ENCODE measurements at places on chromosomes 16 and 17.

DNA sequence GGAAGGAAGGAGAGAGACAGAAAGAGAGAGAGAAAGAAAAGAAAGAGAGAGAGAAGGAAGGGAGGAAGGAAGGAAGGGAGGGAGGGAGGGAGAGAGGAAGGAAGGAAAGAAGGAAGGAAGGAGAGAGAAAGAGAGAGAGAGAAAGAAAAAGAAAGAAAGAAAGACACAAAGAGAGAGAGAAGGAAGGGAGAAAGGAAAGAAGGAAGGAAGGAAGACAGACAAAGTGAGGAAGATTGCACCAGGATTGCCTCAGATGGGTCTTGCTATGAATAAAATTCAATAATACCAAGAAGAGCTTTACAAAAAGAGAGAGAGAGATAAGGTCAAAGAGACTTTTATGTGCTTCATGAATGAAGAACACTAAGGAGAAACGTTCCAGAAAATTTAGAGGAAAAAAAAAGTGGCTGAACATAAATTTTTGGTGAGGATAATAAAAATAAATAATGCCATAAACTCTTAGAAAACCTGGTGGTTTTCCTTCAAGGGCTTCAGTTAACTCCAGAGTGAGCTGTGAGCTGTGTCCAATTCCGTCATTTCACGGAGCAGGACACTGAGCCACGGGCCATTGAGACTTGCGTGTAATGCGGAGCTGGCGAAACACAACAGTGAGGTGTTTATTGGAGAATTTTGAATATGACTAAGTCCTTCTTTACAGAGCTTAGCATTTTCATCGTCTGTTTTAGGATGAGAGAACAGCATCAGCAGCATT lies 72.7 kb upstream of the TNRC6C start:
- DNase-seq: no peak

- no peak for DNase-seq
Observed at GRCh38 chr17:58318065-58318481, 10.5 kb downstream of the TSPOAP1 start.

DNA sequence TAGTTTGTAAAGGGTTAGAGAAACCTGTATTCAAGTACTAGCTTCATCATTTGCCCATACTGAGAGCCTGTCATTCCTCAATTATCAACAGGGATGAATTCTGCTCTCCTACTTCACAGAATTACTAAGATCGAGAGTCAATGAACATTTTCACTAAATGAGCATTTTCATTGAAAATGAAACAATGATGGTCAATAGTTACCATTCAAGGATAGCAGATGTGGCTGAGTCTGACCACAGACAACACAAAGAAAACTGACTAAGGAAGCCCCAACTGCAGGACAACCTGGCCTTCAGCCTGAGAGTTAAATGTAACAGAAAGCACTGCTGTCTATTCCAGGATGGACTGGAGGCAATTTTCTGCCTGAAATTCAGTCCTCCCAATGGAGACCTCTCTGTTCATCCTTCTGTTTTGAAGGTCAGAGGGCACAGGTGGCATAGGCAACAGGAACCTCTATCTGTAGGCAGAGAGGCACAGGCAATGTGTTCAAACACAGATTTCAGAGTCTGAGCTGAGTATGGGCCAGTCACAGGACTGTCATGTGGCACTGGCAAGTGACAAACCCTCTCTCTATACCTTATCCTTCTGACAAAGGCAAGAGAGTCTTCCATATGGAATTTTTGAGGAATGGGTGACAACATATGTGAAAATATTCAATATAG lies 19.5 kb downstream of the TRAF4 start:
- no peak for DNase-seq

DNA sequence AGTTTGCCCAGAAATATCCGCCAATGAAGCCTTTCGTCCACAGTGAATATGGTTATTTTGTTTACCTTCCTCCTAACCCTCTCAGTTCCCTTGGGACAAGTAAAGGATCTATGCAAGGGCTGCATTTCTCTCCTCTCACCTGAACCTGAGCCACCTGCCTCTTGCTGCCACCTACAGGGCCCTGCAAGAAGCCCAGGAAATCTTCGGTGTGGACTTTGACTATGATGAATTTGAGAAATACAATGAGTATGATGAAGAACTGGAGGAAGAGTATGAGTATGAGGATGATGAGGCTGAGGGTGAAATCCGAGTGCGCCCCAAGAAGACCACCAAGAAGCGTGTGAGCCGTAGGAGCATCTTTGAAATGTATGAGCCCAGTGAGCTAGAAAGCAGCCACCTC lies 14.0 kb downstream of the SUPT6H start:
- no peak for DNase-seq

GRCh38 chr16:66476328-66477027 lies 49.4 kb downstream of the BEAN1 start:
- no peak for DNase-seq

GRCh38 chr17:9167379-9167778 lies 146.1 kb downstream of the NTN1 start:
- no peak for DNase-seq

- no peak for DNase-seq
Observed at GRCh38 chr16:26742040-26742439, 324.7 kb upstream of the C16orf82 start.

- DNase-seq: no peak
Observed at GRCh38 chr17:17252149-17252661, 15.2 kb upstream of the FLCN start.

DNA sequence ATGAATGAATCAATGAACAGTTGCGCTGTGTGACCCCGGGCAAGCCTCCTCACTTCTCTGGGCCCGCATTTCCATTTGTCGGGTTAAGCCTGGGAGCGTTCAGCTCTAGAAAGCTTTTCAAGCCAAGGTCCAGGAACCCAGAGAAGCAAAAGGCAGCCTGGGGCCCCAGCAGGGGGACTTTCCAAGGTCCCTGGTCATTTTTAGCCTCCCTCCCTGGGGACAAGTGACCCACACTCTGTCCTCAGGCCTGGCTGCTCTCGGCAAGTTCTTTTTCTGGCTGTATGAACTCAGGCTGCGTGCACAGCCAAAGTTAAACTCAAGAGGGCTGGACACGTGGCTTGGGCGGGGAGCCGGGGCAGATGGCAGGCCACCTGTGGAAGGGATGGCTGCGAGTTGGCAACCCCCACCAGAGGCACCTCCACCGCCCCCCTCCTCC lies 41.4 kb upstream of the CIBAR2 start:
- no peak for DNase-seq

GRCh38 chr17:27473748-27474609 lies 17.7 kb downstream of the KSR1 start:
- DNase-seq: peak; percentile 36

DNA sequence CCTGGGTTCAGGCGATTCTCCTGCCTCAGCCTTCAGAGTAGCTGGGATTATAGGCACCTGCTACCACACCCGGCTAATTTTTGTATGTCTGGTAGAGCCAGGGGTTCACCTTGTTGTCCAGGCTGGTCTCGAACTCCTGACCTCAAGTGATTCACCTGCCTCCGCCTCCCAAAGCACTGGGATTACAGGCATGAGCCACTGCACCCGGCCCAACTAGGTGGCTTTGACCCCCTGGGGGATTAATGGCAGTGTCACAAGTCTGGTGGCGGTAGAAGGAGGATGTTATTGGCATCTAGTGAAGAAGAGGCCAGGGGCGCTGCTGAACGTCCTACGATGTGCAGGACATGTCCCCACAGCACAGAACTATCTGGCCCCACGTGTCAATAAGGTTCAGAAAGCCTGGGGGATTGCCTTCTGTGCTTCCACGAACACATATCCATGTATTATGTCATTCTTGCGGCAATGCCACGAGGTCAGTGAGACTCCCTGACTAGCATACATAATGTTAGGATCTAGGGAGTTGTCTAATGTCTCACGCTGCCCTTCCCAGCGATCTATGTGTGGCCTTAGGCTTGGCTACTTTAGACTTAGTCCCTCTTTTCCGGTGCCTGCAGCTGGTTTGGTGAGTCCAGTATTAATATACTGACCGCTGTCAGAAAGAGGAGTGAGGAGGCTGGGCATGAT lies 75.8 kb downstream of the ABCC6 start:
- no peak for DNase-seq
